ENCODE measurements at places on chromosomes 4 and X.

DNA sequence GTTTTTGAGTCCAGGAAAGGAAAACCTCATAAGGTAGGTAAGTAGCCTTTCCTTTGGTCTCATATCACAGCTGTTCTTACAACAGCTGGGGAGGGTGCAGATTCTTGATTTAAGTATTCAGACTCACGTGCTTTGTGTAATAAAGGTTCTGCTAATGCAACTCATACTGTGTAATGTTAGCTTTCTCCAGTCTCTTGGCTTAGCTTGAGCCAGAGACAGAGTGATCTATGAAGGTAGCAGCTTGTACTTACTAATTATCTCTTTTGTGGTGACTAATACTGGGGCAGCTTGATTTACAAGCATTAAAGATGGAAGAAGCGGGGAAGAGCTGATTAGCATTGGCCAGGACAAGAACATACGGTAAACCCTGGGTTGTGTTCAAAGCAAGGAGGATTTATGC lies 80.3 kb downstream of the LNX1 start:
- DNase-seq = no peak

GRCh38 chrX:150361070-150361776 lies 1.9 kb upstream of the MAMLD1 start:
- no peak for DNase-seq

DNA sequence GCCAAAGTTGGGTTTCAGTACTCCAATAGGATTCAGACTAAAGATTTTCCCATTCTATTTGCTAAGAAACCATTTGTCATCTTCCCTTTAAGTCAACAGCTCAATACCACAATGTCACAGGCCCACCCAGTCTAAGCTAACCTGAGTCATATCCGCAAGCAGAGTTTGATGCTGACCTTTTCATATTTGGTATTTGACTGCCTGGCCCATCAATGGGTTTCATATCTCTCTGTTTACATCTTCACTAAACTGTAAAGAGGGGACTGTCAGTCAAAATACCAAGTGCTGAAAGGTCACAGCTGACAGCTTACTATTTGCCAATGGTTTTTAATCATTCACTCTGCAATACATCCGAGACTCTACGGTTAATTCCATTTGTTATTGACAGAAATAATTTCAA lies 707.5 kb upstream of the ACTRT1 start:
- no peak for DNase-seq

GRCh38 chr4:73434311-73434710 lies 1.7 kb upstream of the AFP start:
- DNase-seq = no peak
